Anterior cingulate cortex (tissue), 58 donors: ENCODE measurements at places on chromosomes 6 and 20.

GRCh38 chr6:32046450-32047083, 8.4 kb downstream of the CYP21A2 start:
- DNase-seq: no peak

GRCh38 chr6:44564906-44565524, 177.5 kb downstream of the CDC5L start:
- DNase-seq: no peak

DNA sequence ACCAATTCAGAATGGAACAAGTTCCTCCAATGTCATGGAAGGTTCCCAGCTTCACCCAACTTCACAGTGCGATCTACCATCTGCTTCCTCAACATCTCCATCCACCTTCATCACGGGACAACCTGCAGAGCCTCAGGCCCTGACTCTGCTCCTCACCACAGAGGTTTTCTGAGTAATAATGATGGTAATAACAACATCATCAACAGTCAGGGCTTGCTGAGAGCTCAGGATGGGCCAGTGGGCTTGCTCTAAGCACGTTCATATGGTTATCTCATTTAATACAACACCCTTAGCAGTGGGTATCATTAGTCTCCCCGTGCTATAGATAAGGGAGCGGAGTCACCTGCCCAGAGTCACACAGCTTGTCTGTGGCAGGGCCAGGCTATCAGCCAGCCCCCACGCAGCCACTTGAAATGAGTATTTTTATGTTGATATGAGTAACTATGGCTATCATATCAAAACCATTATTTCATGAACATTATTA, 38.6 kb downstream of the PREX1 start:
- no peak for DNase-seq

DNA sequence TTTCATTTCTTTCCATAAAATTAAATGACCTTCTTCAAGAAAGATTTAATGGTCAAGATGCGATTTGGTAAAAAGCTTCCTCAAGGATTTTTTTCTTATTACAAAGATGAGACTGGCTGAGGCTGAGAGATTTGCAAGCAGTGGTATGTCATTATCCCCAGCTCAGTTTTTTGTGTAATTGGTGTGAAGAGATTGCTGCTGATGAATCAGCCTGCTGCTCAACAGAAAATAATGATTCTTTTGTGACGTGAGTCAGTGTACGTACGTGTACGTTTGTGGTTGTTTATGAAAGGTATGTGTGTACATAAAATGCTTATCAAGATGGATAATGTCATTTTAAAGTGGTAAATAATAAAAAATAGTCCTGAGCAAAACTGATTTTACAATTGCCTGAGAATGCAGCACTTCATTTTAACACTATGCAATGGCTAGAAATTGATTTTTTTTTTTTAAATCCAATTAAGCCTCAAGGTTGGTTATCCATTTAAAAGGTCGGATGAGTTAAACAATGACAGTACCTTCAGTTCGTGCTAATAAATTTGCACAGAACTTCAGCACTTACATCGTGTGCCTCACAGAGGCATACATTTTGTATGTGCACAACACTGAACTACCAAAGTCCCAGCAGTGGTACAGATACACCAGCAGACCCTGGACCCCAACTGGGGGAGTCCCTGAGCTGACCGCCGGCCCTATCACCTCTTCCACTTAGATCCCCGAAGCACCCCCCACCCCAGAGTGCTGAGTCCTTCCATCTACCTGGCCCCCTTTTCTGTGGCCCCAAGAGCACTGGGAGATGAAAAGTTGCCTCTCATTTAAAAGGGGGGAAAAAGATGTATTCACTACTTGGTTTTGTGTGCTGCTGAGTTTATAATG, 9.7 kb upstream of the NPEPL1 start:
- DNase-seq: no peak

GRCh38 chr6:131838051-131838450, 30.2 kb downstream of the ENPP1 start:
- no peak for DNase-seq

GRCh38 chr6:44250067-44250717, 3.3 kb downstream of the HSP90AB1 start:
- DNase-seq: no peak

- DNase-seq: no peak
These were observed 53.0 kb downstream of the SRC start for GRCh38 chr20:37398750-37399621.

GRCh38 chr6:166598441-166599138, 12.1 kb upstream of the RAMACL start:
- DNase-seq: no peak

- no peak for DNase-seq
These were observed 191.6 kb upstream of the MOCS1 start for GRCh38 chr6:40125680-40126394.

DNA sequence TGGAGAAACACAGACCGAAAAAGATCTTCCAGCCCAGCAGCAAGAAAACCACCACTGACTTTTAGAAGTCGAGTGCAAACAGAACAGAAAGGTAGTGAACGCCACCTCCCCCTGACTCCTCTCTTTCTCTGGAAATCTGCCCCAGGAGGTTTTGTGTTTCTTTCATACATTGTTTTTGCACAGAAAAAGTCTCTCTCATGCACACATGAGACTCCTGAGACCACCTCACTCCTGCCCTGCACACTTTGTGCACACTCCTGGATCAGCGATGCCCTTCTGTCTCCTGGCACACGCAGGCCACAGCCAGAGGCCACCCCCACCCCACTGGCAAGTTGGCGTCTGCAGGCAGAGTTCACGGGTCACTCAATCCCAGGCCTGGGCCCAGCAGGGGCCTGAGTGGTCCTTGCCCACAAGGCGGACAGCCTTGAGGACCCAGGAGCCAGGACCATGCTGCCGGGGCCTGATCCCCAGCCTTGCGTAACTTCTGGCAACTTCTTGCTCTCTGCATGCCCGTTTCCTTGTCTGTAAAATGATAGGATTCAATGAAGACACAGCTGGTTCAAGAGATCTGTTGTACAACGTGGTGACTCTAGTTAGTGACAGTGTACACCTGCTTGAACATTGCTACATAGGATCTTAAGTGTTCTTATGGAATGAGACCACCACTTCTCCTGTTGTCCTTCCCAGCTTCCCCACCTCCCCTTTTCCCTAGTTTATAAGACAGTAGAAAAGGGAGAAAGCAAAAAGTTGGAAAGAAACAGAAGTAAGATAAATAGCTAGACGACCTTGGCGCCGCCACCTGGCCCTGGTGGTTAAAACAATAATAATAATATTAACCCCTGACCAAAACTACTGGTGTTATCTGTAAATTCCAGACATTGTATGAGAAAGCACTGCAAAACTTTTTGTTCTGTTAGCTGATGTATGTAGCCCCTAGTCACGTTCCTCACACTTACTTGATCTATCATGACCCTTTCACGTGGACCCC, 30.2 kb upstream of the CST7 start:
- no peak for DNase-seq

DNA sequence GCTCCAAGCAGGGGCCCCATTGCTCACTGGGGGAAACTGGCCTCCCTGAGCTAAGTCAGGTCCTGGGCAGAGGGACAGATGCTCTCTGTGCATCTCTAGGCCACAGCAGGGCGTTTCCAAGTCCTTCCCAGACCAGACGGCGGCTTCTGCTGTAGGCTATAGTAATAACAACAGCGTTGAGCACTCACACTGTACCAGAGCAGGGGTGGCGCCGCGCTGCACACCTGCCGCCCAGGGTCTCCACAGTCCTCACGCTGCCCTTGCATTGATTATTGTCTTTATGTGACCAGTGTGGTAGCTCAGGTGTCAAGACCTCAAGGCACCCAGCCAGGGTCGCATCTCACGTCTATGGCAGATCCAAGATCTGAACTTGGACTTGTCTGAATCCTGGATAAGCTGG, 14.9 kb upstream of the CCN5 start:
- DNase-seq: no peak

- no peak for DNase-seq
These were observed 21.5 kb downstream of the NINL start for GRCh38 chr20:25563876-25564275.

GRCh38 chr6:85966828-85967227, 324.1 kb upstream of the SYNCRIP start:
- DNase-seq: no peak

DNA sequence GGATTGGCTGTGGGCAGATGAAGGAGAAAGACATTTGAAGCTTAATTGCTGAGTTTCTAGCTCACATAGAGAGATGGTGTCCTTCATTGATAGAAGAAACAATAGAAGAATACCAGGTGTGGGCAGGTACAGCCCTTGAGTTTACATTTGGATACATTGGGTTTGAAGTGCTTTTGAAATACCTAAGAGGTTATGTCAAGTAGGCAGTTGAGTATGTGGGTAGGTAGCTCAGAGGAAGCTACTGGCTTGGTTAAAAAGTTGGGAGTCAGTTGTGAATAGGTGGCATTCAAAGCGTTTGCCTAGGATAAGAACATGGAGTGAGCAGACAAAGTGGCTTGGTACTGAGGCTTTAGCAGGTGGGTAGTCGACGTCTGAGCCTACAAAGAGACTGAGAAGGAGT, 25.0 kb downstream of the NDUFAF5 start:
- DNase-seq: no peak

DNA sequence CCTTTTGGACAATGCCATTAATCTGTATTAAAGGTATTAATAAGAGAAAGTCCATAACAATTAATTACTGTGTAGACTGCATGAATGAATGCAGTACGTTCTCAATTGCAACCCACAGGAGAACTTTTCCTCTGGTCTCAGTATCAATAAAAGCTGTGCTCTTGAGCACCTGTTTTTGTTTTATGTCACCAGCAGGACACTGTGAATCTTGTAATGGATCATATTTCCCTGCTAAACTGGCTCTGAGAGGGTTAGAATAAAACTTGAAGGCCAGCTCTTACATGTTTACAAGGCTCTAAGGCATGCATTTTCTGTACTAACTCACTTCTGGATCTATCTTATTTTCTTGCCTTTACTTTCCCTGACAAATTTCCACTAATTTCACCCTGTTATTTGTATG, 214.3 kb upstream of the PLN start:
- DNase-seq: no peak

GRCh38 chr6:26187981-26188635, 100.9 kb downstream of the HFE start:
- no peak for DNase-seq

DNA sequence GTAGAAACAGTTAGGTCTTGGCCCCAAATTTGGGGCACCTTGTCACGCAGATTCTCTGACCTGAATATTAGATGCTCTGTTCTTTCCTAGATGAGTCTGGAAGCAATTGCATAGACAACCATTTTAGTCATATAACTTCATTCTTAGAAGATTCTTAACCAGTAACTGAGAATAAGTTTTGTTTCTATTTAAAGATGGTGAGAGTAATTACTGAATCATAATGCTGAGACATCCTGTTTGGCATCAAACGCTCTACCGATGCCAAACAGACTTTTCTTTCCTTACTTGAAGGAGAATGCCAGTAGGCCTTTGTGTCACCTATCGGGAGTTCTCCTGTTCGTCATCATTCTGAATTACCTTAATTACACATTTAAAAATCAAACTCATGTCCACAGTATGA, 131.6 kb upstream of the ID4 start:
- DNase-seq: no peak

- peak; percentile 89 for DNase-seq
These were observed at the start of gene NDRG3 for GRCh38 chr20:36745927-36746659. TSS of gene NDRG3 (minus strand) at chr20:36746090. CDS start at chr20:36721735, 24,355 bp downstream.

DNA sequence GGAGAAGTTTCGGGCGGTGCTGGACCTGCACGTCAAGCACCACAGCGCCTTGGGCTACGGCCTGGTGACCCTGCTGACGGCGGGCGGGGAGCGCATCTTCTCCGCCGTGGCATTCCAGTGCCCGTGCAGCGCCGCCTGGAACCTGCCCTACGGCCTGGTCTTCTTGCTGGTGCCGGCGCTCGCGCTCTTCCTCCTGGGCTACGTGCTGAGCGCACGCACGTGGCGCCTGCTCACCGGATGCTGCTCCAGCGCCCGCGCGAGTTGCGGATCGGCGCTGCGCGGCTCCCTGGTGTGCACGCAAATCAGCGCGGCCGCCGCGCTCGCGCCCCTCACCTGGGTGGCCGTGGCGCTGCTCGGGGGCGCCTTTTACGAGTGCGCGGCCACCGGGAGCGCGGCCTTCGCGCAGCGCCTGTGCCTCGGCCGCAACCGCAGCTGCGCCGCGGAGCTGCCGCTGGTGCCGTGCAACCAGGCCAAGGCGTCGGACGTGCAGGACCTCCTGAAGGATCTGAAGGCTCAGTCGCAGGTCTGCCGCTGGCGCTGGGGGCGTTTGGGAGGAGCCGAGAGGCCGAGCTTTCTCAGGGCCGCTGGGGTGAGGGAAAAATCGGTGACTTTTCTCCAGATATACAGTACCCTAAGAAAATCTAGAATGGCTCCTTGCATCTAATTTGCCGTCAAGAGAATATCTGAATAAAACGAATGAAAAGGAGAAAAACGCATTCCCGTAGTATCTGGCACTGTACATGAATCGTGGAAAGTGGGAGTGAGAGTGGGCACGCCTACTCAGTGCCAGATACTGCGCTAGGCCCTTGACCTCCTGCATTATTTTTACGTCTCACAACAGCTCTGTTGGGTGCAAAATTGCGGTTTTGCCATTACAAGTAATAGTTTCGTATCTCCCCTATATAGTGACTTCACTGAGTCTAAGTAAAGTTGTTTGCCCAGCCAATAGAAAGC, 1.0 kb downstream of the CALHM6 start:
- no peak for DNase-seq

GRCh38 chr6:69693762-69694161, 103.0 kb downstream of the LMBRD1 start:
- DNase-seq: no peak

DNA sequence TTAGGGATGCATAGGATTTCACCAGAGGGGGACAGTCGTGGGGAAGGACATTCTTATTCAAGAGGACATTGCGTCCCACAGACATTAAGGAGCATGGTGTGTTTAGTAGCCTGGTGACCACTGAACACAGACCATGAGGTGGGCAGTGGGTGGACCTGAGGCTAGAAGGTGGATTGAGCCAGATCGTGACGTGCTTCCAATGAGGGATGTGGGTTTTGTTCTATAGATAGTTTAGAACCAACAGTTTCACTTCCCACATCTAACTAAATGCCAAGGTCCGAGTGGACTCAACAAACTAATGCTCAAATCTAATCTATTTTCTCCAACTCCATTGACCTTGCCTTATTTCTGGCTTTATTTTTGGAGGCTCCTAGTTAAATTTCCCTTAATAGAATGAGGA, 58.5 kb downstream of the OGFRL1 start:
- no peak for DNase-seq

- no peak for DNase-seq
These were observed 1.5 kb downstream of the DEK start for GRCh38 chr6:18262702-18263417.

DNA sequence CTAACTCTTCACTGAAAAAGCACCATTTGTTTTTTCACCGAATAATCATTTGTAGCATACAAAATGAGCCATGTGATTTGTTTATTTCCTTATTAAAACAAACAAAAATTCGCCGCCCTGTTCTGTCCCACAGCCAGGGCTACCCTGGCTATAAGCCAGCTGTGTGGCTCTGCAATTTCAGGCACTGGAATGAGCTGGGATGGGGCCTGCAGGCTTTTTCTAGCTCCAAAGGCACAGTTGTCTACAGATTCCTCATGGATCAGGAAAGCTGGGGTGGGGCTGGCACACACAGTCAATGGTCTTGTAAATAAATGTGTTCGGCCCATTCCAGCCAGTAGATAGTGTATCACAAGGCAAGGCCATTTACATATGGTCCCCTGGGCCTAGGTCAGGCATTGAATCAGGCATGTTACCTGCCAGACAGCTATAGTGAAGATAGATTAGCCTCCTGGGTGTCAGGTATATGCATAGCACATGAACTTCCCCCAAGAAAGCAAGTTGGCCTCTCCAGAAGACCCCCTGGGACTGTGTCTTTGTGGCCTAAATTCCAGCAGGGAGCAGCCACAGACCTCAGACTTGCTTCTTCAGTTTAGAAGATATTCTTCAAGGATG, 608.9 kb downstream of the MAFB start:
- no peak for DNase-seq
